ENCODE measurements at places on chromosomes 5 and 9.

- no peak for DNase-seq
Measured at GRCh38 chr5:150131461-150131860, 24.2 kb downstream of the PDGFRB start.

GRCh38 chr5:98468188-98468869 lies 305.1 kb upstream of the RGMB start:
- DNase-seq = no peak

GRCh38 chr9:35553670-35554543 lies 51.2 kb upstream of the TESK1 start:
- DNase-seq = peak; percentile 92

DNA sequence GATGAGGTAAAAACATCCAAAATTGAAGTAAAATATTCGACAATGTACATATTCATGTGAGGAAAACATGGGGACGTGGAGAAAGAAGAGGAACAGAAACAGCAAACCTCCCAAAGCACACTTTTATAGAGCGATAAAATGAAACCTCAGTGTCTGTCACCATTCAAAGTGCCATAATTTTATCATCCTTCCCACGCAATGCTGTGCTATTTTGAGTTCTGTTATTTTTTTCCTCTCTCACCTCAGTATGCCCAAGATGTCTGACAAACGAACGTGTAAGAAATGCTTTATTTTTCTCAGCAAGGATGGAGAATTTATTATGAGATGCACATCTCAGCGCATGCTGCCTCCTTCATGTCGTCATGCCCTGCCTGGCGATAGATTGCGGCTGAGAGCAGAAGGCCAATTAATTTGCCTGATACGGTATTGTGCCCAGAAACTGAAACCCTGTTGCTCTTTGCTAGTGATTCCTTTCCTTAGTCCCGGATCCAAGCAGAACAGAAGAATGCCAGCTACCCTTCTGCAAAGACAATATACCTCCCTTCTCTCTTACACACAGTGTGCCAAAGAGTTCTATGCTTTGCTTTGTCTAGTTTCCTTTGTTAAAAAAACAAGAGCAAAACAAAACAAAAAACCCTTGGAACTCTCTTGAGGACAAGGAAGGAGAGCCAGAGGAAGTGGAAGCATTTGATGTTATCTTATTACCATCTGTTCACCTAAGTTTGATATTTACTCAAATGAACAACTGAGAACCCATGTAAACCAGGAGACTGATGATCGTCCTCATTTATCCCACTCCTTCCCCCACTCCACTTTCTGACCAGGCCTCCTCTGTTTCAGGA lies 192.4 kb downstream of the SEMA6A start:
- DNase-seq = no peak

DNA sequence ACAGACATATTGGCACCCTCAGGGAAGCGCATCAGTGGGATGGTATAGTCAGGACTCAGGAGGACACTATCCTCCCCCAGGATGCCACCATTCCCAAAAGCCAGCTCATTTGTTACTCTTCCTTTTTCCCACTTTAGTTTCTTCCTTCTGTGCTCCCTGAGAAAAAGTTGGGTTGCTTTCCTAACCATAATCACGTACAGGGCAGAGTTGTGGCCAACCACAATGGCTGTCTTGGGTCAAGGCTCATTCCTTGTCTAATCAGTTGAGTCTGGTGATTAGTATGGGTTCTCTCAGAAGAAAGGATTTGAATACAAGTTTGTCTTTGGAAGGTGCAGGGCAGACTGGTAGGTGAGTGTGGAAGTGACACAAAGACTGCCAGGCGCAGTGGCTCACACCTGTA lies 26.6 kb upstream of the ATP6V1G1 start:
- DNase-seq = no peak

GRCh38 chr9:120212153-120212852 lies 367.7 kb downstream of the CDK5RAP2 start:
- DNase-seq = no peak

GRCh38 chr5:177966009-177966838 lies 29.8 kb downstream of the PROP1 start:
- DNase-seq = peak; percentile 58

DNA sequence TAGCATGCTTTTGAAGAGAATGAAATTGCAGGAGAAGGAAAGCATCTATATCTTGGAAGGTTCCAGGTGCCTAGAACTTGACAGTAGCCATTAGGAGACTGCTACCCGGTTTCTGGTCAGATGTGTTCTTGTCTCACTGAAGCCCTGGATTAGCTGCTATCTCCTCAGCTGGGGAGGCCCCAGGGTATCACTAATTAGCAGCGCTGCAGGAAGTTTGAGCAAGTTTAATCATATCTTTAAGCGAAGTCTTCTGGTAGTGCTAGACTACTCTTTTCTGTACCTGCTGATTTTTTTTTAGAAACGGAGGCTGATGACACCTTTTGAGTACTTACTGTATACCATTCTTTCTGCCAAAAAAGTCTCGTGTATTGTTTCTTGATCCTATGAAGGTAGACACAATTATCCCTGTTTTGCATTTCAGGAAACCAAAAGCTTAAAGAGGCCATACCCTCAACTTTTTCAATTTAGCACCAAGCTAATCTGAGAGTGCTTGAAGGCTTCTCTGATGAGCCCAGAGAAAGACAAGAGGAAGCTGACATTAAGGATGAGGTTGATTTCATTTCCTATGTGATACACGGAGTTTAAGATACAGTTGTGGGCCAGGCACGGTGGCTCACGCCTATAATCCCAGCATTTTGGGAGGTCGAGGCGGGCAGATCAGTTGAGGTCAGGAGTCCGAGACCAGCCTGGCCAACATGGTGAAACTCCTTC lies 201.3 kb downstream of the ARHGAP26 start:
- DNase-seq = no peak

- DNase-seq = no peak
Measured at GRCh38 chr5:33934176-33934575, 2.0 kb upstream of the RXFP3 start.

- no peak for DNase-seq
Measured at GRCh38 chr9:95620722-95621121, 104.0 kb upstream of the PTCH1 start.

- DNase-seq = no peak
Measured at GRCh38 chr5:93598091-93599000, 15.3 kb downstream of the NR2F1 start.
